ENCODE measurements at places on chromosomes 5 and 9. TPM values are rescaled to one million over a fixed set of nuclear protein-coding genes. Genes with fewer than 3 reads are reported as not detected.

Gene IFNA13
- not detected for total RNA-seq

Gene TAF11L5
- not detected for total RNA-seq

Gene PCDHGB4
- 3.4 TPM for total RNA-seq

GRCh38 chr5:103755974-103756373 is 193.4 kb upstream of the NUDT12 start:
- DNase-seq: no peak

- DNase-seq: no peak
Measured at GRCh38 chr9:129665389-129665775, at the start of gene PRRX2. Gene PRRX2, plus strand, starts transcription at chr9:129665647. Its CDS starts 221 bp downstream, at chr9:129665868.

GRCh38 chr9:136605988-136606660 is 56.6 kb upstream of the EGFL7 start:
- no peak for DNase-seq
